NCI-H187 (cell line): ENCODE measurements at places on chromosomes 13 and 19.

- DNase-seq: no peak
Measured at GRCh38 chr13:46899801-46900200, 2.9 kb upstream of the HTR2A start.

DNA sequence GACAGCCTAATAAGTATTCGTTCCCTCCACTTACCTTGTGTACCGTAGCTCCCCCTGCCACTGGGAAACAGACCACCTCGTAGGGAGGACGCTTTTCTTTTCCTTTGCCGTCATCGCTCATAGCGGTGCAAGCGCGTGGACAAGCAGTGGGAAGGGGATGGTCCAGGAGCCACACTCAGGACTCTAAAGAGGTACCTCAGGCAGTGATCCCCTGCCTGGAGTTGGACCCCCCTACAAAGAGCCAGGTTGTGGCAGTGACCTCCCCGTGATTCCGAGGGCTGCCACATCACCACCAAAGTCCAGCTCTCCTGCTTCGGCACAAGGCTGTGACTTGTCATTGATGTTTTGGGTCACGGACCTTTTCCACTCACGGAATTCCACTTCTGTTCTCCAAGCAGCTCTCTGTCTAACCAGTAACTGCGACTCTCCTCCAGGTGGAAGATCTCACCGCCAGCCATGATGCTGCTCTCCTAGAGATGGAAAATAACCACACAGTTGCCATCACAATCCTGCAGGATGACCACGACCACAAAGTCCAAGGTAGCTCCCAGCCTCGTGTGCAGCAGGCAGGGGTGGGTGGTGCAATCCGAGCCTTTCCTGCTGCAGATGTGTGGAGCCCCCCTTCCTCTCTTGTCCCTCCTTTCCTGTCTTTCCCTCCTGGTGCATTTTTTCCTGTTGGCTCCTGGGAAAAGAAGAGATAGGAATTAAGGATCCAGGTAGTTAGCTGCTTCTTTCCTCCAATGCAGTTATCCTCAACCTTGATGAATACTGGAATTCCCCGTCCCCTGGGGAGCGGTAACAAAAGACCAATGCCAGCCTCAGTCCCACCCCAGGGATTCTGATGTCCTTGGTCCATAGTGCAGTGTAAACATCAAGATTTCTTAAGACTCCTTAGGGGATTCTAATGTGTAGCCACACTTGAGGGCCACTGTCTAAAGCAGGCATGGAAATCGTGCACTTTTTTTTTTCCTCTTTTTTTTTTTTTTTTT lies 107.7 kb downstream of the SLC7A1 start:
- no peak for DNase-seq

GRCh38 chr19:16078759-16079707 lies 2.7 kb downstream of the TPM4 start:
- no peak for DNase-seq

DNA sequence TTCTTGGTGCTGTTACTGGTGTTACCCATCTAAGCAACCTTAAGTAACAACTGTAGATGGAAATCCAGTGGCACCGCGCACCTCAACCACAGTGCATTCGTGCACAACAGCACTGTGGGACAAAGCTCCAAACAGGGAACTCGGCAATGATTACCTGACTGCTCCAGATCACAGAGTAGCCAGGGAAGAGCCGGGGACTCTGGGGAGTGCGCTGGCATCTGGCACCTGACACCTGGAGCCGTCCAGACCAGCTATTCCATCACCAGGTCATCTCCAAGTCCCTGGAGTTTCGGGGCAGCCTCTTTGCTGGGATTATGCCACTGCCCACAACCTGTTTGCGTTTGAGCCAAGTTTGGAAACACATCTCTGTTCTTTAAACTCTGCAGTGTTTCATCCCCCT lies 62.0 kb downstream of the COL4A1 start:
- no peak for DNase-seq

GRCh38 chr19:46818812-46819211 lies 30.4 kb upstream of the SLC1A5 start:
- no peak for DNase-seq

GRCh38 chr19:36489920-36490415 lies 607 bp upstream of the ZNF566 start:
- no peak for DNase-seq

DNA sequence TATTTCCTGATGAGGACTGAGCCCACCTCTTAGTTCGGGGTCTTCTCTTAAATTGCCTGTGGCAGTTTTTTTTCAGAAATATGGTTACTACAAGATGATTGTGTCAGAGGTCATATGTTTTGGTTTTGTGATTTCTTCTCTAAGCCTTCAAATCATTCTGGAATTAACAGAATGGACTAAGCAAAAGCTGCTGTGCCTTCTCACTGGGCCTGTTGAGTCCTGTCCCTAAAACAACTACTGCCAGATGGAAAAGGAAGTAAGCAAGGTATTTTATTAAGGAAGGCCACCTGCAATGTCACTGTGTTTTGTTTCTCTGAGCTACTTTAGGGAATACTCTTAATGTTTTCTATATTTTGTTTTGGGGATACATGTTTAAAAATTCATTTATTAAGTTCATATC lies 470.8 kb downstream of the PCDH20 start:
- no peak for DNase-seq

DNA sequence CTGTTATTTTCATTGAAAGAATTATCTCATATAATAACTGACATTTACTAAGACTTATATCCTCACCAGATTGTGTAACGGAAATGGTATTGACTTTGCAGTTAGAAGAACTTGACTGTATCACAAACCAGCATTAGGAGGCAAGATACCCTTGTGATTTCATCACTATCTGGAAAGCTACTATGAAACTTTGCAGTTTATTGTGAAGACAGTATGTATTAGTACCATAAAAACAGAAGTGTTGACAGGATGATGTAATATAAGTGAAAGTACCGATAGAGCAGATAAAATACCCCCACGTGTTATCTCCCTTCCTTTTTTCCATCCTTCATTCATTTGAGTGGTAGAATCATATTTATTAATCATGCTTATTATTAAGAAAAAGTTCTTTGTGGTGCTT lies 365.7 kb upstream of the KLHL1 start:
- no peak for DNase-seq

GRCh38 chr13:29081697-29082440 lies 261.7 kb downstream of the MTUS2 start:
- no peak for DNase-seq

DNA sequence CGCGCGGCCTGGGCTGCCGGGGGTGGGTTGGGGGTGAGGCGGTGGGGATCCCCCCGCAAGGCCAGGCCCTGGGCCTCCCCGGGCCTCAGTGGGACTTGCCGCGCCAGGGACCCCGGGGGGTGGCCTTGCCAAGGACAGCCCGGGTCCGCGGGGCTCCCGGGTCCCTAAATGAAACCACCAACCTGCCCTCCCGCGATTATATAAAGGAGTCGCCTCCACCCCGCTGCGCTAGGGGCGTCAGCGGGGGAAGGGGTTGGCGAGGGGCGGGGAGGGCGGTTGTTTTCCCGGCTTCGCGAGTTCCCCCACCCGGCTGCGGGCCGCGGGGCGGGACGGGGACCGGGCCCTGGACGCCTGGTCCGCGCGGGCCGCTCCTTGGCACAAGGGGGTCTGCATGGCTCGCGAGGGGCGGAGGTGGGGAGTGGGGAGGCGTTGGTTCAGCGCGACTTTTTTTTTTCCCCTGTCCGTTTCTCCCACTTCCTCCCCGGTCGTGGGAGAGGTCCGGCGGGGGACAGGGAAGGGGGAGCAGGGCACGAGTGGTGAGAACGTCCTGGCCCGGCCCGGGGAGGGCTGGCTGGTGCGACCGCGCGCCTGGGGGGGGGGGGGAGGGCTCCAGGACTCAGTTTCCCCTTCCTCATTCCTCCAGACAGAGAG lies 822 bp upstream of the ZBTB7A start:
- no peak for DNase-seq

DNA sequence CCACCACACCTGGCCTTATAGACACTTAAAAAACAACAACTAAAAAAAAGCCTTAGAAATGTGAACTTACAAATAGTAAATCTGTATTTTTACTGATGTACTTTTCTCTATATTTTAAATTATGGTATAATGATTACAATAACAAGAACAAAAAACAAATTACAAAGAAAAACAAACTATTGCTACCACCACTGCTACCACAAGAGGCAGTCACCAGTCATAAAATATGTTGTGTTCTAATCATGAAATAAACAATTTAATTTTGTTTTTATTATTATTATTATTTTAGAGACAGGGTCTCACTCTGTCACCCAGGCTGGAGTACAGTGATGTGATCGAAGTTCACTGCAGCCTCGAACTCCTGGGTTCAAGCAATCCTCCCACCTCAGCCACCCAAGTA lies 72.2 kb downstream of the DIAPH3 start:
- DNase-seq: no peak

DNA sequence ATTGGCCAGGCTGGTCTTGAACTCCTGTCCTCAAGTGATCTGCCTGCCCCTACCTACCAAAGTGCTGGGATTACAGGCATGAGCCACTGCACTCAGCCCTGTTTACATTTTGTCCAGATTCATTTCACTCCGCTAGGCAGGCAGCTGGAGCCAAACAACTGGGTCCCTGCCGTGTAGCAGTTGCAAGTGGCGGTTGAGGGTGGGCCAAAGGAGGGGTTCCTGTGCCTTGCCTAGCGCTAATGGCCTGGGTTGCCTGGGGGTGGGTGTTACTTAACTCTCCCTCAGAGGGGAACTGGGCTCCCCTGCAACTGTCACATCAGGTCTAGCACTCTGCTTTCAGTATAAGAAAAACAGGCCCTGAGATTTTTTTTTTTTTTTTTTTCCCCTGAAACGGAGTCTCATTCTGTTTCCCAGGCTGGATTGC lies 7.4 kb downstream of the ACP5 start:
- no peak for DNase-seq
